ENCODE measurements at places on chromosomes 5 and 9.

GRCh38 chr9:129777769-129778130, 24.9 kb upstream of the PTGES start:
- no peak for DNase-seq

DNA sequence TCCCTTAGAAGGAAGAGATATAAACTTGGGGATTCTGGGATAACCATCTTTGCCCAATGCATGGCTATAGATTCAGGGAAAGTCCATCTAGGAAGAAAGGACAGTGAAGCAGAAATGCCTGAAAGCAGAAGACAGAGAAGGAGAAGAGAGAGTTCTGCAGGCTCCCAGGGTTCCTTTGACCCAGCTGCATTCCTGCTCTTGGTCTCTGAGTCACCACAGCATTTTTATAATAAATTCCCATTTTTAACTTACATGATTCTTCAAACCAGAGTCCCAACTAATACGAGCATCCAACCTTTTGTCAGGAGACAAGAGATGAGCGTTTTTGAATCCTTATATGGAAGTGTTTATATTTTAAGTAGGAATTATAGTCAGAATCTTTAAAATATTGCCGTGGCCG, 12.0 kb upstream of the AOPEP start:
- no peak for DNase-seq

GRCh38 chr5:96975656-96976055, 39.8 kb downstream of the LNPEP start:
- DNase-seq, result no peak

DNA sequence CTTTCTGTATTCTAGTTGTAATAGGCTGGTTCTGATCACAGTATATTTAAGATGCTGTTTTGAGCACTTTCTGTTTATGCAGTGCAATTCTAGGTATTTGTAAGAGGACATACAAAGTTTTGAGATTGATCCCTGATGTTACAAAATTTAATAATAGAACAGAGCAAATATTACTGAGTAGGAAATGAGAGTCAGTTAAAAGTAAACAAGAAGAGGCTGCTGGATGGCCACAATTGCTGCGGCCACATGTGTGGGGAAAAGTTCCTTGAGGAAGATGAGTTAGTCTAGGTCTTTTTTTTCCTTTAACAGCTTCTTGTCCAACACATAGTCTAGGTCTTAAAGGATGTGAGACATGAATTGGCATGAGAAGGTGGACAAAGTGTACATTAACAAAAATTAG, 11.3 kb downstream of the EHMT1 start:
- no peak for DNase-seq

DNA sequence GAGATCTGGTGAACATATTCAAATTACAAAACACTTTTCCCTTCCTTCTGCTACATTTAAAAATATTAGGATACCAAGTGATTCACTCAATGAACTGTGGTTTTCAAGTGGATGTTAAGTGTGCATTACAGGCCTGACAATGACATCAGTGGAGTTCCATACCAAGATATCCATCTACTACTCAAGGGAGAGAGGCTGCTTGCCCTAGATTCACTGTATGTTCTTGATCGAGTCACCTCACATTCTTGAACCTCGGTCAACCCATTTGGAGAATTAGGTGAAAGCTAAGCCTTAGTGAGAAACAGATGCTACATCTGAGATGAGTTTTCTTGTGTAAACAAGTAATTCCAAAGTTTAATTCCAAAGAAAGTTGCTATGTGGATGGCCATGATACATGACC, 142.2 kb downstream of the FGF10 start:
- DNase-seq, result no peak

DNA sequence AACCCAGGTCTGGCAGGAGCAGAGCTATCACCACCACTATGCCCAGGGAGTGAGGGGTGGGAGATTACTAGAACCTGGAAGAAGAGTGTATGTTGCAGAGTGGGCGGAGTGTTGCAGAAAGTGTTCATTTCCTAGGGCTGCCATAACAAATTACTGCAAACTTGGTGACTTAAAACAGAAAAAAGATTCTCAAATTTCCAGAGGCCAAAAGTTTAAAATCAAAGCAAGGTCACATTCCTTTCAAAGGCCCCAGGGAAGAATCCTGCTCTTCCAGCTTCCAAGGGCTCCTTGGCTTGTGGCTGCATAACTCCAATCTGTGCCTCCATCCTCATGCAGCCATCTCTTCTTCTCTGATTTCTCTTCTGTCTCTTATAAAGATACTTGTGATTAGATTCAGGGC, 30.6 kb upstream of the SPINK4 start:
- DNase-seq, result no peak

- DNase-seq, result peak; percentile 88
These were observed 1255.2 kb downstream of the EFNA5 start for GRCh38 chr5:106415541-106415940.

- peak; percentile 46 for DNase-seq
These were observed 343.0 kb downstream of the RAB3C start for GRCh38 chr5:58925627-58926540.

DNA sequence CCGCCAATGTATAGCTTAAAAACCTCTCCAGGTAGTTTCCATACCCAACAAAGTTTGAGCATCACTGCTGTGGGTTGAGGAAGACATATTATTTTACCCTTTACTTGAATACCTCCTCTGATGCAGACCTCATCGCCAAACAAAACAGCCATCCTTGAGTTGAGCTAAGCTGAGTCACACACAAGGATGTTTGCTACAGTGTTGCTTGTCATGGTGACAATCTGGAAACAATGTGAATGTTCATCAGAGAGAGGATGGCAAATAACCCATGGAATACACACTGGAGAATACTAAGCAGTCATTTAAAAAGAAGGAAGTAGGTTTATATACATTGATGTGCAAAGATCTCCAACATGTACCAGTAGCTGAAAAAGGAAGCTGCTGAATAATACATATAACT, 41.1 kb upstream of the TCF7 start:
- peak; percentile 15 for DNase-seq

DNA sequence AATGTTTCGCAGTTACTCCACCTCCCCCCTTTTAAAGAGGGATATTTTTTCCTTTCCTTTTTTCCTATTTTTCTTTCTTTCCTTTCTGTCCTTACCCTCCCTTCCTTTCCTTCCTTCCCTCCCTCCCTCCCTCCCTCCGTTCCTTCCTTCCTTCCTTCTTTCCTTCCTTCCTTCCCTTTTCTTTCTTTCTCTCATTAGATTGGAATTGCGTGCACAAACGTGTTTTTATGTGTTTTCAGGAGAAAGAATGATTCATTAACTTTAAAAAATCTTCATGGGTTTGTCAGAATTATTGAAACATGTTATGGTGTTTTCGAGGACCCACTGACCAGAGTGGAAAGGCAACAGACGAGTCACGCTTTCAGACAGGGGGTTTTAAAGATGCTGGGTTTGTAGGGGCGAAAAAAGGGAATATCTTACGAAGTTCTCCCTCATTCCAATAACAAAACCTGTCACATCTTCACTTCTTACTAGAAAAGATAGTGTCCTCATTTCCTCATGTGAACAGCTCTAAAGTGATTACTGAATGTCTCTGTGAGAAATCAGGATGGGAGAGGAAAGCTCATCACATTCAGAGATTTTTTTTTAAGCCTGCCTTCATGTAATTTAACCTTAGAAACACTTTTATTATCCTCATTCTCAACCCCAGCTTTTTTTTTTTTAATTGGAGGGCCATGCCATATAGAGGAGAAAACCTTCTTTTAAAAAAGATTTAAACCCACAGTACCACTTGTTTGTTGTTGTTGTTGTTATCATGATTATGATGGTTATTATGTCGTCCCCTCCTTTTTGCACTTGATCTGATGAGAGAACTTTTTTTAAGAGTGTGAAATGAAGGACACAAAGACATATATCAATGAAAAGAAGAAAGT, 21.9 kb downstream of the NR2F1 start:
- no peak for DNase-seq

- no peak for DNase-seq
These were observed 93.5 kb downstream of the MARCHF3 start for GRCh38 chr5:126936775-126937418.

DNA sequence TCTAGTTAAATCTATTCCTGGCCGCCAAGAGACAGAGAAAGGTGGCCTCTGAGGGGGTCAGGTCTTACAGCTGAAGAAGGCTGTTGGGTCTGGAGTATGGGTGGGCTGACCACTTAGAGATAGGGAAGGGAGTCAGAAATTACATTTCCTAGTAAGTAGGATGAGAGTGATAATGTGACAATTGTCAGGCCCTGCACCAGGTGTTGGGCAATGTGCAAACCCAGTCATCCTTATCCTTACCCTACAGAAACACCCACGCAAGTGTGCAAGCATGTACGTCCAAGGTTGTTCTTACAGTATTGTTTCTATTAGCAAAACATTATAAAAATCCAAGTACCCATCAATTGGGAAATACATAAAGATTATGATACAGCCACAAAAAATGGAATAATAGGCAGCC, 9.5 kb downstream of the SPAAR start:
- DNase-seq, result no peak

- no peak for DNase-seq
These were observed 59.5 kb downstream of the PIK3R1 start for GRCh38 chr5:68274847-68275651.

- DNase-seq, result no peak
These were observed 196.6 kb downstream of the GNA14 start for GRCh38 chr9:77451507-77451906.

- no peak for DNase-seq
These were observed 1156.4 kb downstream of the FOXD4L5 start for GRCh38 chr9:64128572-64128971.

DNA sequence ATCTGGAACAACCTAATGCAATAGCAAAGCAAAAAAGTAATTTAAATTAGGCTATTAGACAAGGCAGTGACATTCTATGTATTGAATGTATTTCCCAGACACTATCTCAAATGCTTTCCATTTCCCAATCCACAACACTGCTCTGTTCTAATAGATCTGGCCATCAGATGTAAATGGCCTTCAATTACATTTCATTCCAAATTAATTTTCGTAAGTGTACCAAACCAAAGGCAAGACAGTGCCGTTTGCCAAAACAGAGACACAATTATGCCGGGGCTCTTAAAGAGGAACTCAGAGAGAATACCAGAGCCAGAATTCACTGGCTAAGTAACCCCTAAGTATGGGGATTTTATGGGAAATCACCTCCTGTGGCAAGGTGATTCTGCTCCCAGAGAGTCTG, 63.1 kb downstream of the GNAQ start:
- DNase-seq, result no peak

GRCh38 chr5:159951387-159951786, 35.1 kb downstream of the ADRA1B start:
- DNase-seq, result peak; percentile 23

DNA sequence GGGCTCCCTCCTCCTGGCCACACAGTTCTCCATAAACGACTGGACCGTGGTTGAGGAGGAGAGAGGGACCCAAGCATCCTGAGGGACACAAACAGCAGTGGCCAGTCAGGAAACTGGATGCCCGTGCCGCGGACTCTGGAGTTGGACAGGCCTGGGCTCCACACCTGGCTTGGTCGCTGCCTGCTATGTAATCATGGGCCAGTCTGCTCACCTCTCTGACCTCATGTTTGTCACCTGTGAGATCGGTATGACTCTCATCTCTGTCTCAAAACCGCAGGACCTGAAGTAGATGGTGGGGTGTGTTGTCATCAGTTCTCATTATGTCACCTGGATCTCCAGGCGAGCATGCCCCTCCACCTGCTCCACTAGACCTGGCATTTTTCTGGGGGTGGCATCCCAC, 14.5 kb downstream of the CXXC5 start:
- DNase-seq, result no peak
